CD4-positive, alpha-beta T cell (primary cell): ENCODE measurements at places on chromosomes 7 and 10.

GRCh38 chr7:91573405-91573804 lies 307.1 kb downstream of the MTERF1 start:
- no peak for DNase-seq

GRCh38 chr10:75233444-75234016 lies 2.2 kb downstream of the COMTD1 start:
- peak; percentile 5 for DNase-seq

- DNase-seq = no peak
Measured at GRCh38 chr10:131658476-131659110, 242.2 kb upstream of the PPP2R2D start.

DNA sequence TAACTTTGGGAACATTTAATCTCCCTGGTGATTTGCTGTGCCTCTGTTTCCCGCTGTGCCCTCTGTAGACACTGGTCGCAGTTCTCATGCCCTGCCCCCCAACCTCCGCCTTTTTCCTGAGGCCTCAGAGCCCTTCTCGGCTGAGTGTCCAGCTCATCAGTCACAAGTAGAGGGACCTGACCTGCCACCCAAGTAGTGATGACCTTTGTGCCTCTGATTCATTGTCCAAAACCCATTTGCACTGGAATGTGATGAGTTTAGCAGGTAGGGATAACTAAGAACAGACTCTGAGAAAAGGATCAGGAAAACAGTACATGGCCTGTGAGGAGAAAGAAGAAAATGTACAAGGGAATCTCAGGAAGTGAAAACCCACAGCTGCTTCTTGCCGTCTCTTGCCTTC lies 58.8 kb downstream of the LANCL2 start:
- DNase-seq = no peak

DNA sequence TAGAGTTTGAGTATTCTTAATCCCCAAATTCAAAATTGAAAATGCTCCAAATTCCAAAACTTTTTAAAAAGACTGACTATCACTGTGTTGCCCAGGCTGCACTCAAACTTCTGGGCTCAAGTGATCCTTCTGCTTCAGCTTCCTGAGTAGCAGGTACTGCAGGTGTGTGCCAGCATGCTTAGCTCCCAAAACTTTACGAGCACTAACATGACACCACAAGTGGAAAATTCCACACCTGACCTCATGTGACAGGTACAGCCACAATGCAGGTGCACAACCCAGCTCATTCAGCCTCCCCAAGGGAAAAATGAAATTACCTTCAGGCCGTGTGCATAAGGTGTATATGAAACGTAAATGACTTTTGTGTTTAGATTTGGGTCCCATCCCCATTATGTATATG lies 16.5 kb downstream of the CDC123 start:
- no peak for DNase-seq

- no peak for DNase-seq
Measured at GRCh38 chr10:15700078-15700674, 19.5 kb downstream of the ITGA8 start.

DNA sequence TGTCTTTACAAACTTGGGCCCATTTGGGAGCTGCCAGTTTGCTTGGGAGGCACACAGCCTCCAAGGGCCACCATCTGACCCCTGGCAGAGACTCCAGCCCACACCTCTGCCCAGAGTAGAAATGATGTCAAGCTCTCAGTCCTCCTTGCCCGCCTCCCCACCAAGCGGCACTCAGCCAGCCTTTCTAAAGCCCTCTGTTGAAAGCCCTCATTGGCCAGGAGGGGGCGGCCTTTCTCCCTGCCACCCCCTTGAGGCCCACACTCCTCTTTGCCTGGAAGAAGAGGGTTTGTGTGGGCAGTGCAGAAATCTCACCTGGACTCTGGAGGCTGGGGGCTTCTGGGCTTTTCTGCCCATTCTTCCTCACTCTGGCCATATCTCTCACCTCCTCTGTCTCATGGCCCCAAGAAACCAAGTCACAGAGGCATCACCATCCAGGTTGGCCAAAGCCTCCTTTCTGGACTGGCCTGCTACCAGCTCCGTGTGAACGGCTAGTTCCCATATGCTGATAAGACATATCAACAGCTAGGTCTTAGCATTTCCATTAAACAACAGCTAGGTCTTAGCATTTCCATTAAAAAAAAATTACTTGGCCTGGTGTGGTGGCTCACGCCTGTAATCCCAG lies 36.1 kb downstream of the UBTD1 start:
- DNase-seq = no peak

- no peak for DNase-seq
Measured at GRCh38 chr7:26515314-26515842, 223.7 kb downstream of the SNX10 start.

DNA sequence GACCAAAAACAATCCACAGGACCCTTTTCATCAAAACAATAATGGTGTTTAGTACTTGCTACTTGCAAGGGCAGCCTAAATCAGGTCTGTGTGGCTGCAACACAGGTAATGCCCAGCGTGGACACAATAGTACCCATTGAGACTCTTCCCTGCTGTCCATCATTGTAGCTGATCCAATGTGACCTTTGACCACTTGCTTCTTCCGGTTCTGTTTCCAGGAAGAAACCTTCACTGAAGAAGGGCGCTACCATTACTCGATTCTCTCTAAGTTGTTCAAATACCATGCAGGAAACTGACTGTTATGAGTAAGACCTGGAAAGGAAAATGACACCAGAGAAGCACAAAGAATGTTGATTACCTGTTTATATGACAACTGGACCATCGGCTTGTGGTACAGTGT lies 1077.3 kb downstream of the KCNMA1 start:
- no peak for DNase-seq

GRCh38 chr10:113232928-113233511 lies 283.0 kb downstream of the TCF7L2 start:
- DNase-seq = peak; percentile 9

GRCh38 chr10:128885573-128886555 lies 581.2 kb upstream of the MGMT start:
- no peak for DNase-seq

DNA sequence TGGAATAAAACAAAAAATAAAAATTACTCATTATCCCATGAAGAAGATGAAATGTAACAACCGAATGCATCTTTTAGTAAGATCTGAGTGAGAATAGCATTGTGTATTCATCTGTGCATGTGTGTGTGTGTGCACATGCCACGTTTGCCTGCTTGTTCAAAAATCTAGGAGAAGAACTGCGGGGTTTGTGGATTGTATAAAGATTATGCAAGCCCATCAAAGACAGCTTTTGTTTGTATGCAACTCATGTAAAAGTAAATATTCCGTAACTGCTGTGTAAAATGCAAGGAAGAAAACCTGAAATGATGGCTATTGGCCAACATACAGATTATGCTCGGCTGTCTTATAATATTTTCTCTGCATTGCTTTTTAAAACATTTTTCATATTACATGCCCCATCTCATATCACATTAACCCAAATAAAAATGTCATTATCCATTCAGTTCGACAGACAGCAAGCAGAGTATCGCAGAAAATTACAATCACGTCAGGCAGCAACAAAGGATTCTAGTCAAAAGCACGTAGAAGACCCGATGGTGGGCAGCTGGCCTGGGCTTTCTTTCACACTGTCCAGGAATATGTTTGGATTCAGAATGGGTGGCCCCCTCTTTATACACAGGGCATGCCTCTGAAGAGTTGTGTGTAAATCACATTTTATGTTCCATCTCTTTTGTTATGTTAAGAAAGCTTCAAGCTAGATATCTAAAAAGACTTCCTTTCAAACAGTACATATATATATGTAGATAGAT lies 114.0 kb downstream of the PARP12 start:
- no peak for DNase-seq

DNA sequence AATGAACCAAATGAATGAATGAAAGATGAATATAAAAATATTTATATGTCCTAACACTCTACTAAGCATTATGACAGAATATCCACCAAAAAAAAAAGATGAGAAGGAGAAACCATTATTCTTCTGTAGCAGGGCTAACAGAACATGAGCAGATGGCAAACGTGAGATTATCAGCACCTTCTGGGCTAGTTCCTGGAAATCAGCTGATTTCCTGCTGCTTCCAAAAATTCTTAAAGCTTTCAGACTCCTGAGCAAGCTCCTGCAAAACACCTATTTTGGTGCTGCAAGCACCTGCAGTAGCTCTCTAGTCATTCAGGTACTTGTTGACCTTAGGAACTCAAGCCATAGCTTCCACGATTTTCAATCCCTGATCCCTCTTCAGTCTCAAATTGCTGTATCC lies 51.8 kb downstream of the NPSR1 start:
- DNase-seq = no peak
